ENCODE measurements at places on chromosomes 1 and 21.

- no peak for DNase-seq
These were observed 12.0 kb upstream of the SLAMF6 start for GRCh38 chr1:160534823-160535605.

GRCh38 chr1:183032122-183032921 lies 9.1 kb downstream of the LAMC1 start:
- no peak for DNase-seq

DNA sequence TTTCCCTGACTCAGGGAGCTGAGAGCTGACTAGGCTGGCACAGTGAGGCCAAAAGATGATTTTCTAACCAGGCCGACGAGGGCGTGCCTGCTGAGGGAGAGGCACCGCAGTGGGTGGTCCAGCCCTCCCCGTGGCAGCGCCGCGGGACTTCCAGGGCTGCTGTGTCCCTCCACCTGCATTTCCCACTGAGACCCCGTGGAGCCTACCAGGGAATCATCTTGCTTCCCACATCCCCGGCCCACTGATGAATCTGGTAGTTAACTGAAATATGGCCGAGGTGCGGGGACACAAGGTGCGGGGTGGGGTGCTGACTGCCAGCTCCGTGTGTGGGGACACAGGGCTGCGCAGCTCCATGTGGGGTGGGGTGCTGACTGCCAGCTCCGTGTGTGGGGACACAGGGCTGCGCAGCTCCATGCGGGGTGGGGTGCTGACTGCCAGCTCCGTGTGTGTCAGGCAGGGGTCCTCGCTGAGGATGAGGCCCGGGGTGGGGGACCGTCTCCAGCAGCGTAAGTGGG lies 10.4 kb downstream of the WRAP73 start:
- no peak for DNase-seq

DNA sequence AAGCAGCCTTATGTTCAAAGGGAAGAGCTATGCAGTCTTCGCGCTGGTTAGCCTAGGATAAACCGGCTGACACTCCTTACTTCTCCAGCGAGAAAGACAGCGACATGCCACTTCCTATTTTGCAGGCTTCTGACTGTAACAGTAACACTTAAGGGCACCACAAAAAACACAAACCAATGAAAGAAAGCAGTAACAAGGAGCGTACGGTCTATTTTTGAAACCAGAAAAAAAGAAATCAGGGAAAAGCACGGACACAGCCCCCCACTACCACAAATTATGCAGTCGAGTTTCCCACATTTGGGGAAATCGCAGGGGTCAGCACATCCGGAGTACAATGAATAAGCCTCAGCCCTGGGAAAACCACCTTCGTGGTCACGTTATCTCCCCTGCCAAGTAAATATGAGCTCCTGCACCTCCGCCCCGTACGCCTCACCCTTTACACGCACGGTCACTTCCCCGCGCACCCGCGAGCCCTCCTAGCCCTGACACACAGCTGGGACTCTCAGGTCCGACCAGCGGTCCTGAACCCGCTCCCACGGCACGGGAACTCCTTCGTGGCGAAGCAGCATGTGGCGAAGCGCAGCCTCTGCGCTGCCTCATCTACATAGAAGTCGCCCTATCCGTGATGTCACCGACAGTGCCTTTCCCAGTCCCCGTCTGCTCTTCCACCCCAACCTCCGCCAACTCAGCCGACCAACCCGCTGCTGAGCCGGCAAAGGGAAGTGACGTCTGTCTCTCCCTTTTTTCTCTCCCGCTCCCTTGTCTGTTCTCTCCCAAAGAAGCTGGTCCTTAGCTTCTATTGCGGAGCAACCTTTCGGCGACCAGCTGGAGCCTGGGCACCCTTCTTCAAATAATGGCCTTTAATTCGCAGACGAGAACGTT lies 40.9 kb upstream of the PPIAL4F start:
- no peak for DNase-seq

- DNase-seq: no peak
These were observed 5.4 kb downstream of the KRTAP10-12 start for GRCh38 chr21:44702111-44702972.

DNA sequence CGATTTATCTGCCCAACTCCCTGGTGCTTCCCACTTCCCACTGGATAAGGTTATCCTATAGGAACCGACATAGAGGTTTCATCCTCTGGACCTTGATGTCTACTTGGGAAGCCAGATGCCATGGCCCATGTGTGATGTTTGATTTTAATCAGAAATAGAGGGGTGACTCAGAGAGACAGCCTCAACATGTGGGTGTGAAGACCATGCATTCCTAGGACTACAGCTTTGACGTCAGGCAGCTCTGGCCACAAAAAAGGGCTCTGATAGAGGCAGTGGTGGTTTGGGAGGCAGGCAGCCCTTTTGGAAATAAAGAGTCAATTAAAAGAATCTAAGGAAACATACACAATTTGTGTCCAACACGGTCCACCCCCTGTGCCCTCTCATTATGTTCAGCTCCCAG lies 5.2 kb upstream of the SH2D2A start:
- no peak for DNase-seq

DNA sequence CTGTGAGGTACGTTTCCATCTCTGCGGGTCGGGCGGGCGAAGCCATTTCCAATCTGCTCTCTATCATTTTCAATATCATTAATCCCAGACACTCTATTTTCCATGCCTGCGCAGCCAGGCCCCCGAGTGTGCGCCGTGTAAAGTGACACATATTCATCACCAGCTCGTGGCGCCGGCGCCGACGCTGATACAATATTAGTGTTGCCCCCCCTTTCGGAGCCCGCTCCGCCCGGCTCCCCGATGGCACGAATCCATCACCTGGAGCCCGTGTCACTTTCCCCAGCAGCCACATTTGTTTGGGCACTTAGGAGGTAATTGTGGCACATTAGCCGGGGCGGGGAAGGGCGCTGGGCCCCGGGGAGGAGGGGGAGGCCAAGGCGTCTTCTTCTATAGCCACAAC lies 33.7 kb upstream of the DMBX1 start:
- no peak for DNase-seq

DNA sequence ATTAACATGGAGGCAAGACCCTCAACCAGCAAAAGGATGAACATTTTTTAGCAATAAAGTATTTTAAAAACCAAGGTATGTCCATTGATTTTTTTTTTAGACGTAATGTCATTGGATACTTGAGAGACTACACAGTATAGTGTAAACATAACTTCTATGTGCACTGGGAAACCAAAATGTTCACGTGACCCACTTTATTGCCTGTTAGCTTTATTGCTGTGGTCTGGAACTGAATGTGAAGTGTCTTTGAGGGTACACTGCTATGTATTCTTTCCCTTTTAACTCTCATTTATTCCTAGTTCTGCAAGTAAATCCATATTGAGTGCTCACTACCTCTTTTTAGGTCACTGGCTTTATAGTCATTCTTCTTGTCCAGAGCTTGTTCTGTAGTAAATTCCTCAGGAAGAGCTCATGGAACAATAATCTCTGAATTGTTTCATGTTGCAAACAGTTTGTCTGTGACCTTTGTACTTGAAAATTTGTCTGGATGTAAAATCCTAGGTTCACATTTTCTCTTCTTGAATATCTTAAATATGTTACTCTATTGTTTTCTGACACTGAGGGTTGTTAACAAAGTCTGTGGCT lies 20.6 kb downstream of the ABCD3 start:
- no peak for DNase-seq

DNA sequence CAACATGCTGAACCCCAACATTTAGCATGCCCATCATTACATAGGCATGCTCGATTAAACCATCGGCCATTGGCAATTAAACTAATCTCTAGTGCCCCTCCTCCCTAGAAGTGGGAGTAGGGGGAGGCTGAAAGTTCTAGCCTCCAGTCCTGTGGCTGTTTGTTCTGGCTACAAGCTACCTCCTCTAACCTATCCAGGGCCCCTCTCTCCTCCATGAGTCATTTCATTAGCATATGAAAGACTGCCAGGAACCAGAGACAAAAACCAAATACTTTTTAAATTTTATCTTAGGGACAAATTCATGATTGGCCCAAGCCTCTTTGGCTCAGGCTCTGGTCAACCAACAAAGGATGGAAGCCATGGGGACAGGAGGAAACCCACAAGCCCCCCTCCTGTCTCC lies 231.1 kb downstream of the CACNA1E start:
- DNase-seq: no peak
